ENCODE measurements at places on chromosomes 16 and 17. TPM values are rescaled to one million over a fixed set of nuclear protein-coding genes. Genes with fewer than 3 reads are reported as not detected.

GRCh38 chr17:1558401-1558800, 4.2 kb downstream of the PITPNA start:
- no peak for DNase-seq

- DNase-seq = no peak
These were observed 2.3 kb downstream of the FOXC2 start for GRCh38 chr16:86568677-86569623.

DNA sequence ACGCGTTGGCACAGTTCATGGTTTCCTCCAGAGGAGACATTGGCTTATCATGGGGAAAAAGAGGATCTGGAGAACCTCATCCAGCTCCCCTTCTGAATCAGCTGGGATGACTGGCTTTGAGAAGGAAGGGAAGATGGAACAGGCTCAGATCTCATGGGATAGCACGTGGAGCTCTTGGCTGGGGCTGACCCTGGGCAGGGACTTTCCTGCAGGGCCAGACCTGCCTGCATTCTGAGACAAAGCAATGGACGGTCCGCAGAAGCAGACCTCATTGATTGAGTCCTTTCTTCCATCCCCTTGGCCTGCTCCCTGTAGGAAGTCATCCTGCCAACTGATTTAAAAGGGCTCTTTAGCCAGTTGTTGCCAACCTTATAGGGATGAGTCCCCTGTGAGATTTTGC, 26.2 kb downstream of the PLCD3 start:
- no peak for DNase-seq

DNA sequence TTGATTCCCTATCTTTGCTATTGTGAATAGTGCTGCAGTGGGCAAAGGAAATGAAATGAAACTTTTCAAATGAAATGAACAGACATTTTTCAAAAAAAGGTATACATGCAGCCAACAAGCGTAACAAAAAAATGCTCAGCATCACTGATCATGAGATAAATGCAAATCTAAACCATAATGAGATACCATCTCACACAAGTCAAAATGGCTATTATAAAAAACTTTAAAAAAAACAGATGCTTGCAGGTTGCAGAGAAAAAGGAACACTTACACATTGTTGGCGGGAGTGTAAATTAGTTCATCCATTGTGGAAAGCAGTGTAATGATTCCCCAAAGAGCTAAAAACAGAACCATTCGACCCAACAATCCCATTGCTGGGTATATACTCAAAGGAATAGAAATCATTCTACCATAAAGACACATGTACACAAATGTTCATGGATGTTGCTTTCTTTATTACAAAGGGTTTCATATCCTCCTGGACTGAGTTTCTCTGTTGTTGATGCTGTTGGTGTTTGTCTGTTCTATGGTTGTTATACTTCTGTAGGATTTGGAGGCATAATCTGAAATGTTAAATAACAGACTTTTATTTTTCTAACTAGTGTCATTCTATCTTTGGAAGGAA, 99.3 kb upstream of the SOX9 start:
- no peak for DNase-seq

- peak; percentile 20 for DNase-seq
These were observed 173.1 kb downstream of the PARN start for GRCh38 chr16:14456793-14457481.

Gene HBA1
- not detected for total RNA-seq

DNA sequence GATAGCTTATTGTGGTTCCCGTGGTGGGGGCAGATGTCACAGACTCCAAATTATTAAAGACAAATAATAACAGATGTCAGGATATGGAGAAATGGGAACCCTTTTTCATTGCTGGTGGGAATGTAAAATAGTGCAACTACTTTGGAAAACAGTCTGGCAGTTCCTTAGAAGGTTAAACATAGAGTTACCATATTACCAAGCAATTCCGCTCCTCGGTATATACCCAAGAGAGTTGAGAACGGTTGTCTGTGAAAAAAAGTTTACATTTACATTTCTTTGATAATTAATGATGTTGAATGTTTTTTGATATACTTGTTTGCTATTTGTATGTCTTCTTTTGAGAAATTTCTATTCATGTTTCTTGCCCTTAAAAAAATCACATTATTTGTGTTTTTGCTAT, 41.2 kb downstream of the OR1D5 start:
- no peak for DNase-seq

Gene MAP2K3
- 7.4 TPM for total RNA-seq

Gene EFCAB13
- total RNA-seq = 0.74 TPM

Gene ACSM2A
- not detected for total RNA-seq

DNA sequence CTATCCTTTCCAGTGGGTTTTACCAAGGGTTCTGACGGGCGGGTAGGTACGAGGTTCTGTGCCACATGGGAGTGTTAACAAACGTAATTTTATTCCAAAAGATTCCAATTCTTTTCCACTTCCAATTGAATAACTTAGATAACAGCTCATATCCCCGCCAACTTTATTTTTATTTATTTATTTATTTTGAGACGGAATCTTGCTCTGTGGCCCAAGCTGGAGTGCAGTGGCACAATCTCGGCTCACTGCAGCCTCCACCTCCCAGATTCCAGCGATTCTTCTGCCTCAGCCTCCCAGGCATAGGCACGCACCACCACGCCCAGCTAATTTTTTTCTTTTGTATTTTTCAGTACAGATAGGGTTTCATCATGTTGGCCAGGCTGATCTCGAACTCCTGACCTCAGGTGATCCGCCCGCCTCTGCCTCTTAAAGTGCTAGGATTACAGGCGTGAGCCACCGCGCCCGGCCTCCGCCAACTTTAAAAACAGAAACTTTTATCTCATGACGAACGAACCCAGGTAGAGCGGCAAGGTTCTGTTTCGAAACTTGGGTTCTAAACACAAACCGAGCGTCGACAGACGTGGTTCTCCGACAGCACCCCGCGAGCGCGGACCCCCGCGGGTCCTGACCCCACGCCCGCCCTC, 613 bp downstream of the ECI1 start:
- no peak for DNase-seq

DNA sequence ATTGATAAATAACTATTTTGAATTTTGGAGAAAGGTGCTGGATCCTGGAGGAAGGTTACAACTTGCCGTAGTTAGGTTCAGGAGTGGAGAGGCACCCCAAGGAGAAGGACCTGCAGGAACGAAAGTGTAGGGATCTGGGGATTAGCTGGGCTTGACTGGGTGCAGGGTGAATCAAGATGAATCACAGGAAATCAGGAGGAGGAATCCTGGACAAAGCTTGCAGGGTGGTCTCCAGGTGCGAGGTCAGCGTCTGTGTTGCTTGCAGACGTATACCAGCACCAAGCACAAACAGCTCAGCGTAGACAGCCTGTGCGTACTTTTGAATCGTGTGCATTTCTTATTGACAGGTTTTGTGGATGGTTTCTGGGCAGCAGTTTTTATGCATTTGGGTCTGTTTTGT, 144.3 kb downstream of the MSI2 start:
- peak; percentile 21 for DNase-seq

- no peak for DNase-seq
These were observed 25.3 kb downstream of the UBE2O start for GRCh38 chr17:76427501-76428231.

Gene CTRL
- 0.74 TPM for total RNA-seq

Gene MARVELD3
- 0.11 TPM for total RNA-seq

GRCh38 chr16:31577411-31577810, 49.7 kb downstream of the AHSP start:
- DNase-seq = no peak

- no peak for DNase-seq
These were observed 706 bp downstream of the SHISA6 start for GRCh38 chr17:11241611-11242226.

DNA sequence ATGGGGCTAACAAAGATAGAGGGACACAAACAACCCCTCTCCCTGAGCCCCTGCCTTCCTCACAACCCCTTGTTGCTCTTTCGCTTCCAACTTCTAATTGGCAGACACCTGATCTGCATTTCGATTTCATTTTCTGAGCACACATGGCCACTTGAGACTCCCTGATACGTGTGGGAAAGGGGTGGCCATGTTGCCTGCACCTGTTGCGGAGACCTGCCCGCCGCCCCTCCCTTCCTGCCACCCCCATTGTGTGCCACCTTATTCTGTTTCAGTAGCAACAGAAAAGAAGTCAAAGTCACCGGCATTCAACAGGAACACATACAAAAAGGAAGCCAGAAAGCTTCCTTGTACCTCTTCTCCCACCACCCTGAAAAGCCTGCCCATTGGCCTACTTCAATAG, 254.7 kb upstream of the SOX9 start:
- no peak for DNase-seq

- DNase-seq = no peak
These were observed 3.9 kb downstream of the TRIM25 start for GRCh38 chr17:56909742-56910508.

- DNase-seq = no peak
These were observed 991 bp upstream of the MYH10 start for GRCh38 chr17:8631554-8631877.

Gene ST6GALNAC1
- not detected for total RNA-seq

- DNase-seq = no peak
These were observed 33.6 kb downstream of the TEKT5 start for GRCh38 chr16:10660950-10661635.

DNA sequence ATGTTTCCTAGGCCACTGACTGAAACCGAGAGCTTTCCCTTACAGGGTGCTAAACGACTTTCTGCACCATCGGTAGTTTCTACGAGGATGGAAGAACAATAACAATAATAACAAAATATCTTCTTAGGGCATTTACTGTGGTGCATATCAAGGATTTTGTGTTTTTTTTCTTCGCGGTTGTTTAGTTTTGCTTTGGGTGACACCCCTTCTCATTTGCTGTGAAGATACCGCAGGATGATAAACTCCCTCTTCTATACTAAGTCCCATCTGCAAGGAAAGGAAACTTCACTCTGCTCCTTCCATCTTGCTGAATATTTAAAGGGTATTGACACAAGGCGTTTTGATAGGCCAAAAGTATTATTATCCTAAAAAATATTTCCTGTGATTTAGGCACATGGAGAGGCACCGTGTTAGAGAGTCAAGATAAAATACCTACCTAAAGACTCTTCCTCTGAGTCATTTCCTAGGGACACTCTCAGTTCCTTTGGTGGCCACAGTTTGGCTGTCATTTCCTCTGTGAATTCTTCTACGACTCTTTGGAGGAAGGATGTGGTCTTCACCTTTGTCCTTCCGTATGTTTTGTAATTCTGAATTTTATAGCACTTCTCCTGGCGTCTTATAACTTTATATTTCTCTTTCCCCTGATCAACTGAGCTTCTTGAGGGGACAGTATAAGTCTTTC, 318.8 kb downstream of the CDH13 start:
- DNase-seq = no peak

GRCh38 chr17:14434506-14434905, 133.6 kb downstream of the HS3ST3B1 start:
- DNase-seq = no peak

DNA sequence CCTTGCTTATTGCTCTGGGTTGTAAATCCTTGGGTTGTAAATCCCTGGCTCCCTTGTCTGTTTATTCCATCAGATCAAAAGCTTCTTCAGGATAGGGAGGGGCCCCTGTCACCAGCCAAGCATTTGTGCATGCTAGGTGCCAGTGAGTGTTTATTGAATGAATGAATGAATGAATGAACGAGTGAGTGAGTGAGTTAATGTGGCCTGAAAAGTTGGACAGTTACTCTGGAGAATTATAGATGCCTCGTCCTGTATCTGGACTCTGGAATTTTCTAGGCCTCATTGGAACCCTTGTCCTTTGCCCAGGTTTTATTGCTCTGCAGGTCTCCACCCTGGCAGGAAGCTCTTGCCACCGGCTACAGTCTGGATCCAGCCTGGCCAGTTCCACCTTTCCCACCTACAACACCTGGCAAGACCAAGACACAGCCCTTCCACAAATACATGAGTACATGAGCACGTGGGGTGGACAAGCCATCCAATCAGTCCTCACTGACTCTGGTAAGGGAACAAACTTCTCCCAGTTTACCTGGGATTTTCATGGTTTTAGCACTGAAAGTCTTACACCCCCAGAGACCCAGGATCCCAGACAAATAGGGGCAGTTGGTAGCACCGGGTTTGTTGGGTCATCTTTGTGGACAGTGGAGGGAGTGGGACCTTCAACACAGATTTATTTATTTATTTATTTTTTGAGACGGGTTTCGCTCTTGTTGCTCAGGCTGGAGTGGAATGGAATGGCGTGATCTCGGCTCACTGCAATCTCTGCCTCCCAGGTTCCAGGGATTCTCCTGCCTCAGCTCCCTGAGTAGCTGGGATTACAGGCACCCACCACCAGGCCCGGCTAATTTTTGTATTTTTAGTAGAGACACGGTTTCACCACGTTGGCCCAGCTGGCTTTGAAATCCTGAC, 14.7 kb upstream of the CDH1 start:
- DNase-seq = no peak

GRCh38 chr17:37458805-37459204, 30.9 kb upstream of the DUSP14 start:
- DNase-seq = peak; percentile 13

GRCh38 chr16:49630783-49631182, 225.1 kb downstream of the ZNF423 start:
- DNase-seq = no peak

DNA sequence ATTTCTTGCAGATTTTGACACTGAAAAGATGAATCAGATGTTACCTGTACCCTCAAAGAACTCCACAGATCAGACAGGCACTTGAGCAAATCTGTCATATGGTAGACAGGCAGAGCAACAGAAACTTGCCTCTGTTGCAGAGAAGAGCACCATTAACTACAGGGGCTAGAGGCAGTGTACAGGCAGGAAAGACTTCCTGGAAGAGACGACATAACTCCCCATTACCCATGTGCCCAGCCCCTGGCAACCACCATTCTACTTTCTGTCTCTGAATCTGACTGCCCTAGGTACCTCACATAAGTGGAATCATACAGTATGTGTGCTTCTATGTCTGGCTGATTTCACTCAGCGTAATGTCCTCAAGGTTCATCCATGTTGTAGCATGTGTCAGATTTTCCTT, 15.5 kb downstream of the GFOD2 start:
- no peak for DNase-seq

Gene KRT24
- not detected for total RNA-seq

Gene MFAP4
- 0.69 TPM for total RNA-seq

- DNase-seq = peak; percentile 73
These were observed 31.7 kb downstream of the OSBPL7 start for GRCh38 chr17:47789611-47790561.

- DNase-seq = no peak
These were observed 108.0 kb upstream of the DNAH9 start for GRCh38 chr17:11490171-11490755.

Gene TAT
- not detected for total RNA-seq

DNA sequence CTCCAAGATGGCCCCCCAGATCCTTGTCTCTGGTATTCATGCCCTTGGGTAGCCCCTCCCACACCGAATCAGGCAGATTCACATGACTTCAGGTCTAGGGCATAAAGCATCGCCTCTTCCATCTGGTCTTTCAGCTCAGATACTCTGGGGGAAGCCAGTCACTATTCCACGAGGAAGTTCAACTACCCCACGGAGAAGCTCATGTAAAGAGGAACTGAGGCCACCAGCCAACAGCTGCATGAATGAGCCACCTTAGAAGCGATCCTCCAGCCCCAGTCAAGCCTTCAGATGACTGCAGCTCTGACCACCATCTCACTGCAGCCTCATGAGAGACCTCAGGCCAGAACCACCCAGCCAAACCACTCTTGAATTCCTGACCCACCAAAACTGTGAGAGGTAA, 54.1 kb downstream of the SOCS3 start:
- DNase-seq = no peak

Gene CCL8
- total RNA-seq = not detected

Gene SHISA9
- total RNA-seq = 0.46 TPM

GRCh38 chr16:49057391-49057790, 224.2 kb downstream of the CBLN1 start:
- DNase-seq = no peak

Gene AIPL1
- not detected for total RNA-seq

GRCh38 chr16:19071811-19072777, 4.7 kb downstream of the COQ7 start:
- DNase-seq = peak; percentile 65
